ENCODE measurements at places on chromosomes 5 and 9. TPM values are rescaled to one million over a fixed set of nuclear protein-coding genes. Genes with fewer than 3 reads are reported as not detected.

The BTNL8 gene
- not detected for total RNA-seq

The PCDHB2 gene
- 5.8 TPM for total RNA-seq

GRCh38 chr9:113569472-113570060 lies 106.0 kb downstream of the RGS3 start:
- no peak for DNase-seq

DNA sequence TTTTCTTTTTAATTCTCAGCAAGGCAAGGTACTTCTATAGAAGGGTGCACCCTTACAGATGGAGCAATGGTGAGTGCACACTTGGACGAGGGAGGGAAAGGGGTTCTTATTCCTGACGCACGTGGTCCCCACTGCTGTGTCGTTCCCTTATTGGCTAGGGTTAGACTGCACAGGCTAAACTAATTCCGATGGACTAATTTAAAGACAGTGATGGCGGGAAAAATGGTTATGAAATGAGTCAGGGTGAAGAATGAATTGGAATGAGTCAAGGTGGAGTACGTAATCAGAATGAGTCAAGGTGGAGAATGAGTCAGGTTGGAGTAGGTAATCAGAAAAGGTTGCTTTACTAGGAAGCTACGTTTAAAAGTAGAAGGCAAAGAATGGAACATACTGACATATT lies 2.1 kb upstream of the HMGCS1 start:
- peak; percentile 62 for DNase-seq

The UBAP1 gene
- total RNA-seq = 42.4 TPM

DNA sequence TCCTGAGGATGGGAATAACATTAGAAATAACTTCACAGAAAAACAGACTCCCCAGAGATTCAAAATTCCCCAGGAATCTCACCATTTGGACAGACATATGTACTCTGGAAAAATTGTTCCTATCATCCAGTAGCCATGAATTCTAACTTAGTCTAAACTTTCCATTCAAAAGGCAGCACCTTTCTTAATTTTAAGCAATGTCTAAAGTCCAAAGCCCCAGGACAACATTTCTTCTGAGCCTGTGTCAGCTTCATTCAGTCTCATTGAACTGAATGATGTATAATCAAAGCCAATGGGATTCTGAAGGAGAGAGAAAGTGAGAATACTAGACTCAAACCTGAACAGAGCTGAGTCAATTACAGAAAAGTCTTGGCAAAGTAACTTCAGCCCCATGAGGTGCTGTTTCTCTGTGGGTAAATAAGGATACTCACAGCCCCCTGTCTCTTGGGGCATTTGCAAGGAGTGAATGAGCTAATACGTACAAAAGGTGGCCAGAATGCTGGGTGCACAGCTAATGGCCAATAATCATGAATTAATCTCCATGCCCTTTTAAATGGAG lies 140.6 kb downstream of the SEMA5A start:
- DNase-seq = no peak

DNA sequence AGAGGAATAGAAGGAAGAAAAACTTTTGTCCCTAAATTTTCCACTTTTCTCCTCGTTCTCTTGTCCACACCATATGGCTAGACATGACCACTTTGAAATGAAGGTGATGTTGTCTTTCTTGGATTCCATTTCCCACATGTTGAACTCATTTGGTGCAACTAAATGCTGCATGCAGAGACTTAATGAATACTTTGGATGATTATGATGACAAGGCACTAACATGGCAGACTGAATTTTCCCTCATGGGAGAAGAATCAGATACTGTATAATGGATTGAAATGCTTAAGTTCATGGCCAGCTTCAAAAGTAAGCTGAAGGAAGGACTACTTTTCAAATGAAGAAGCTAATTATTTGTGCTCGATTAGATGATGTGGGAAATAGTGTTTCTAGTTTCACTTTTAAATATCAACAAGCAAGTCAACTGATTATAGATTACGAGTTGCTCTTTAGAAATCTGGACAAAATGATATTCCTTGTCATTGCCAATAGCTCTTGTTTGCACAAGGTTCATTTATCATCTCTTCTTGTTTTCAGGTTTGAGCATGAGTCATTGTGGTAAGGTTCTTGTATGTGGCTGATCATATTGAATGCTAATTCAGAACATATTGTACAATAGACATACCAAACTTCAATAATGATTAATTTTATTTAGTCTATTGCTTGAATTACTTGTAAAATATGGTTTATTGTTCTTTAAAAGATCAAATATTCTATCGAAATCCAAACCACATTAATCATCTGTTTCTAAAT lies 501.3 kb upstream of the FTMT start:
- DNase-seq = no peak

The ZBED3 gene
- total RNA-seq = 6.0 TPM

DNA sequence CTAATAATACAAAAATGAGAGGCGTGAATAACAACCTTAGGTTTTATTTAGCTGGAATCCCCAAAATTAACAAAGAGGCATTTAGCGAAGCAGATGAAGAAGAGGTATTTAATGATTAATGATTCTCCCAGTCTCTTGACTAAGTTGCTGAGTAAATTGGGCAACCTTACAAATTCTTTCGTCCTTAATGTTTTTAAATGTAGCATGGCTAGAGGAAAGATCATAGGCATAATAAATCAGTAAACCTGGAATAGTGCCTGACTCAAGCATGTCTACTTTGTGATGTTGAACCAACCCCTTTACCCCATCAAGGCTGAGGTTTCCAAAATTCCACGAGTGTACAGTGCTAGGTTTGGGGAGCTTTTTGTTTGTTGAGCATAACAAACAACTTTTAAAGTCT lies 7.9 kb downstream of the BHMT start:
- DNase-seq = peak; percentile 21

The HACD4 gene
- 0.46 TPM for total RNA-seq

The ZNF608 gene
- total RNA-seq = 50.2 TPM

The ZNF462 gene
- total RNA-seq = 26.2 TPM

- DNase-seq = no peak
Measured at GRCh38 chr9:101226803-101227202, 158.0 kb downstream of the BAAT start.

DNA sequence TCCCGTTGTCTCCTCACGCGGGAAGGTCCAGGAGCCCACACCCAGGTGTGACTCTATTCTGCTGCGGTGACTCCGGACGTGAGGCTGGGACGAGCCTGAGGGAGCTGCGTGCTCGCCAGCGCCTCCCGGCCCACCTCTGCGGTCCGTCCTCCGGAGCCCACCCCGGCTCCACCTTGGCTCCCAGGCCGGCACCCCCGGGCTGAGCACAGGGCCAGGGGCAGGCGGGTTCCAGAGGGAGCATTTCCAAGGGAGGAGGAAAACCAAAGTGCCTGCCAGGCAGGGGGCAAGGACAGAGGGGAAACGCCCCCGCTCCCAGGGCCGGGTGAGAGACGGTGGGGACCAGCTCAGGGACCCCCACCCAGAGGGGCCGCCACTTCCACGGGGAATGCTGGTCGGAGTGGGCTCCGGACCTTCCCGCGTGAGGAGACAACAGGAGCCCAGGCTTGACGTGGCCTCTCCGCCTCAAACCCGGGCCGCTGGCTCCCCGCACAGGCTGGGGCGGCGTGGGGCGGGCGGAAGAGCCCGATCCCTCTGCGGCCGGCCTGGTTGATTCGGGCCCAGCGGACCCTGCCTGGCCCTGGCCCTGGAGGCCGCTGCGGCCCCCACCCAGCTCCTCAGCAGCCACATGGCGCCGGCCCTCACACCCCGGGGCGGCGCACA lies 26.0 kb downstream of the IRX4 start:
- no peak for DNase-seq

The MAMDC2 gene
- total RNA-seq = 12.2 TPM

The KIF4B gene
- not detected for total RNA-seq

The GFI1B gene
- not detected for total RNA-seq

GRCh38 chr5:134439210-134439654 lies 27.6 kb upstream of the CDKN2AIPNL start:
- peak; percentile 79 for DNase-seq

DNA sequence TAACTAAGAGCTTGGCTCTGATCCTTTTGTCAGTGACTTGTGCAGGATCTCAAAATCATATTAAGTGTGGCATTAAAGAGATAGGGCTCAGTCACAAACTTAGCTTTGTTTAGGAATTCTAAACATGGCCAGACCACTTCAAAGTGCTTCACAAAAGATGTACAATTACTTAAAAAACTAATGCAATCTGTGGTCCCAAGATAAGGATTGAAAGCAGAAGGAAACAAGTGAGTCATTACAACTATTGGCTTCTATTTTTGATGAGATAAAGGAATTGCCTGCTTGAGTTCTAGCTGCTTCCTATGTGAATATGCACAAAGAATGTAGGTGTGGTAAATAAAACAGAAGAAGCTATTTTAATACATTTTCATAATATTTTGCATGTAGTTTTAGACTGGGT lies 44.9 kb upstream of the SLC12A2 start:
- no peak for DNase-seq

DNA sequence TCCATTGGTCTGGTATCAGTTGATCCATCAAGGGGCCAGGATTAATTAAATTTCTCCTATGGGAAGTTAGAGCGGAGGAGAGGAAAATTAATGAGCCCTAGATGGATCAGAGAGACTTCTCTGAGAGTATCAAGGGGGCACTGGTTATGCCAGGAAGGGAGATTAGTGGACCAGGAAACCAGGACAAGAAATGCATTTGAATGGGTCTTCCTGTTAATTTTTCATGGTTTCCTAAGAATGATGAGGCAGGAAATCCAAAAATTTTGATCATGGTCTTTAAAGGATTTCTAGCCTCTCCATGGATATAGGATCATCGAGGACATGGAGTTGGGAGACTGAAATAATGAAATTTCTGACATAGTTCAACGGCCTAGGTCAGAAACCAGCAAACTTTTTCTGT lies 30.8 kb downstream of the FOXI1 start:
- no peak for DNase-seq

The KIF3A gene
- total RNA-seq = 10.6 TPM

GRCh38 chr5:175707751-175708375 lies 50.0 kb downstream of the HRH2 start:
- no peak for DNase-seq

DNA sequence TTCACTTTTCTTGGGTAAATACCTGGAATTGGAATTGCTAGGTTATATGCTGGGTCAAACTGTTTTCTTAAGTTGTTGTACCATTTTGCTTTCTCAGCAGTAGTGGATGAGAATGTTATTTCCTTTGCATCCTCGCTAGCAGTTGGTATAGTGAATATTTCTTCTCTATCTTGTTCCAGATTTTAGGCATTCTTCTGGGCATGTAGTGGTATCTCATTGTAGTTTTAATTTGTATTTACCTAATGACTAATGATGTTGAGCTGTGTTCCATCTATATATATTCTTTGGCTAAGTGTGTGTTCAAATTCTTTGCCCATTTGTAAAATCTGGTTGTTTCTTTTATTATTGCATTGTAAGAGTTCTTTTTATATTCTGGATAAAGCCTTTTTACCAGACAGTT lies 333.3 kb downstream of the MAT2B start:
- no peak for DNase-seq

The SPINK4 gene
- total RNA-seq = not detected

DNA sequence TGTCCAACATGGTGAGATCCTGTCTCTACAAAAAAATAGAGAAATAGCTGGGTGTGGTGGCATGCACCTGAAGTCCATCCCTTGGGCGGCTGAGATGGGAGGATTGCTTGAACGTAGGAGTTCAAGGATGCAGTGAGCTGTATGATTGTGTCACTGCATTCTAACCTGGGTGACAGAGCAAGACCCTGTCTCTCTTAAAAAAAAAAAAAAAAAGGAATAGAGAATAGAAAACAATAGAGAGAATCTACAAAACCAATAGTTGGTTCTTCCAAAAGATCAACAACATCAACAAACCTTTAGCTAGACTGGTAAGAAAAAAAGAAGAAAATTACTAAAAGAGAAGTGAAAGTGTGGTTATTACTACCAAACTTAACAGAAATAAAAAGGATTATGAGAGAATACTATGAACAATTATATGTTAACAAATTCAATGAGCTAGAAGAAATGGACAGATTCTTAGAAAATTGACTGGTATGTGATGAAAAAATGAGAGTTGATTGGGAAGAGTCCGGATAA lies 8.1 kb upstream of the SLC38A9 start:
- DNase-seq = no peak

The CBY3 gene
- total RNA-seq = not detected

DNA sequence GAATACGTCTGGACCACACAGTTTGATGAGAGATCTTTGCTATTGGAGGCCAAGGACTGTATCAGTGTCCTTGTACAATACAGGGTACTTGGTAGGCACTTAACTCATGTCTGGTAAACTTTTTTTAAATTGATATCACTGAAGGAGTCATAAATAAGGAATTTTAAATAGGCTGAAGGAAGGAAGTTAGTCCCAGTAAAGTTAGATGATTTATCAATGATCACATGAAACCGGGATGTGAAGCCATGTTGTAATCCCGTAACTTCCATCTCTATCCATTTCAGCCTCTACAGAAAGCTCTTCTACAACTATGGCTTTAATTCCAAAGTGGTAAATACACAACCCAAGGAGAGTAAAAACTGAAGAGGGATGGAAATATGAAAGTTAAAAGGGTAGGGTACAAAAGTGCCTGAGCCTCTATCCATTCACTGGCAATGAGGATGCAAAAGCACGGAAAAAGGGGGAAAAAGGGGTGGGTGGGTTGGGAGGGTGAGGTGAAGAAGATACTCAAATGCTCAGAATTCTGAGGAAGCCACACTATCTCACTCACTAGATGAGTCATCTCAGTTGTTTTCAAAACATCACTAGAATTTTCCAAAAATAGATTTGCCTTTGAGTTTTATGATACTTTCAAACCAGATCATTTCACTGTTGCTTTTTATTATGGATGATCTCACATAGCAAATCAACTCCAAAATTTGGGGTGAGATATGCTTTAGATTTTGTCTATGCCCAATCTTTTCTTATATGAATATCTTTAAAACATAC lies 1053.5 kb downstream of the NR2F1-AS1 start:
- DNase-seq = no peak

DNA sequence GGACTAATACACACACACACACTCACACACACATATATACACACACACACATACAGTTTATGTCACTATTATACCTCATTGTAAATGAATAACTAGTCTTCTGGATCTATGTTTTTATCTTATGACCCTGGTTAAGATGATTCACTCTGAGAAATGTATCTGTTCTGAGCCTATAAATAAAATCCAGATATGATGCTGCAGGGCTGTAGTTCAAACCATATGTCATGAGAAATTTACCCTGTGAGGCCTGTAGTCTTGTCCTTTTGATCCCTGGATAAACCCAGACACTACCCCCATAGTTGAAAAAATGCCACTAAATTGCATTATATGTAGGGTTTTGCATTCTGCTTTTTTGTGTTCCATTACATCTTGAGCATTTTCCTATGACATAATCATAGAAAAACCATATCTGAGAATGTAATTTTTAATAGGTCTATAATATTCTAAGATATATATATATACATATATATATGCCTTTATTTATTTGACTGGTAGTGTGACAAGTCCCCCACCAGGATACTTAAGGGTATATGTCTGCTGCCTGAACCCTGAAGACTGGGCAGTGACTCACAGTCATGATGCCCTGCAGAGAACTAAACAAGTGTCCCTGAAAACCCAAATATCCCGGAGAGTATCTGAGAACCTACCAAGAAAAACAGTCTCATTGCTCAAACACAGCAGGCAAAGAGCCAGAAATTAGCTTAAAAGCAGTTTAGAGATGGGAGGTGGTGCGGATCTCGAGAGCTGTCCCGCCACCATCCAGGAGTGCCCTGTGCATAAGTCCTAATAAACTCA lies 18.4 kb upstream of the ALDOB start:
- DNase-seq = no peak
